SHP77 treated with DMSO at 0.1 percent for 48 hours (cell line): ENCODE measurements at places on chromosomes 3 and 15.

DNA sequence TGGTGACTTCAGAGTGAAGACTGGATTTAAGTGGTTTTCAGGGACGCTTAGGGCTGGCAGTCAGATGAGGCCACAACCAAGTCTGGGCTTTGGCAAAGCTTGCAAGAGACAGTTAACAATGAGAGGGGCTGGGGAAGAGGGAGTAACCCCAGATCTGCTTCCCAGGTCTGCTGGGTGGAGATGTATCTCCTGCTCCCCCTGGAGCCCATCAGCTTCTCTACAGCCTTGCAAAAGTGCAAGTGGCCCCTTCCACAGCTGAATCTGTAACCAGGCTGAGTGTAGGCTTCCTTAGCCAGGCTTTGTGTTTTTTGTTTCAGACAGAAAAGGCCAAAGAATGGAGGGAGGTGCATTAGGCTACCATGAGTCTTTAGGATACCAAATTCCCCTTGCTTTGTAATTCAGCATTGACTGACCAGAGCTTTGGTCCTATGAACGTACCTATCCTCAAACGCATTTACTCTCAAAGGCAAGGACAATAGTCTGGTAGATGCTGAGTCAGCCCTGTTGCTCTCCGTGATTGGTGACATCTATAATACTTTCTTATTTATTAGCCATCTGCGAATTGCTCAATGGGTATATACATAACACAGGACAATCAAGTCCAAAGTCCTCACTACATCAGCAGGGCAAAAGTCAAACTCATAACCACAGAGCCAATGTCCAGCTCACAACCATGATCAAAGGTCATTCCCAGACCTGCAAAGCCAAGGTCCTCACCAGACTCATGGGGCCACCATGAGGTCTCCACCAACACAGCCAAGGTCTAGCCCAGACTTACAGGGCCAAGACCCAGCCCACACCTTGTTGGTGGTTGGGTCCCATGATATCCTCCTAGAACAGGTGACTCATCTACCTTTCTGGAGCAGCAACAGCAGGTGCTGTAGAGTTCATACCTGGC is 17.1 kb downstream of the CCDC13 start:
- DNase-seq, result no peak

- DNase-seq, result no peak
Observed at GRCh38 chr3:69129531-69129930, 7.1 kb upstream of the LMOD3 start.

DNA sequence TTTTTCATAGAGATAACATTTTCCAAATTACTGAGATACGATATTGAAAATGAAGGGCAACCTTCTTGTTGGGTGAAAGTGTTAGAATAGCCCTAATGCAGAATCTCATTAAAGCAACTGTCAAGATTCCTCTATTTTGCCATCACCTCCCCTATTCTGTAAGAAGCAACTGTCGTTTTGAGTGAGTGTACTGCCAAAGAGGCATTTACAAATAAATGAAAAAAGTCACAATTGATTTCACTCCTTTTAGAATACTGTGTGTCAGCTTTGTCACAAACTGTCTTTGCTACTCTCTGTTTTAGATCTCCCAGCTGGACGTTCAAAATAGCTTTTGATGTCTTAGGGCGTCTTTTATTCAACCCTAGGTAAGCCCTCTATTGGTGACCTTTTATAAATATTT is 322.8 kb upstream of the NAALADL2 start:
- DNase-seq, result no peak

DNA sequence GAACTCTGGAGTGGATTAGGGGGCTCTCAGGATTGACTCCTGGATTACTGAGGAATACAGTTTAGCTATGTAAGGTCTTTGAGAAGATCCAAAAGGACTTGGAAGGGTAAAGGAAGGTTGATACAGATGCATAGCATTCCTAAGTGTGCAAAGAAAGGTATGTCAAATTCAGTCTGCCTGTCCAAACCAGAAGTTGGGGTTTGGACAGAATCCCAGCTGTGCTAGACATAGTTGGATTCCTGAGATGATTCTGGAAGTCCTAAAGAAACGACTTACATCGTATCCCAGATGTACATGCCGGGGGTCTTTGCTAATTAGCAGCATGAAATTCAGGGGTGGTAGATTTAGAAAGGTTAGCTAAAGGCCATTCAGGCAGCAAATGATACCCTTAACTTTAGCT is 97.7 kb upstream of the TSPAN3 start:
- DNase-seq, result no peak

DNA sequence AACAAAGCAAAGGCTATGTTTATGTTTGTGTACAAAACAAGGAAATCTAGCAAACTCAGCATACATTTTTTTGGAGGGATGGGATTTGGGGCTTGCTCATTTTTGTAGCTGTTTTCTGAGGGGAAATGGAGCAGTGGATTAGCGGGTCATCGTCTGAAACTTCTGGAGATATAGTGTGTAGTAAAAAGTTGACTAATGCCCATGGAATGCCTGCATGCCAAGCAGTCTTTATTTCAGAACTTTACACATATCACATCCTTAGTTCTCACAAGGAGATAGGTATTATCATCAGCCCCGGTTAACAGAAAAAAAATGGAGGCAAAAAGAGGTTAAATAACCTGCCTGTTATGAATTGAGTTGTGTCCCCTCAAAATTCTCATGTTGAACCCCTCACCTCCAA is 47.1 kb downstream of the ATP13A4 start:
- DNase-seq, result no peak
